ENCODE measurements at places on chromosomes 5 and 9.

DNA sequence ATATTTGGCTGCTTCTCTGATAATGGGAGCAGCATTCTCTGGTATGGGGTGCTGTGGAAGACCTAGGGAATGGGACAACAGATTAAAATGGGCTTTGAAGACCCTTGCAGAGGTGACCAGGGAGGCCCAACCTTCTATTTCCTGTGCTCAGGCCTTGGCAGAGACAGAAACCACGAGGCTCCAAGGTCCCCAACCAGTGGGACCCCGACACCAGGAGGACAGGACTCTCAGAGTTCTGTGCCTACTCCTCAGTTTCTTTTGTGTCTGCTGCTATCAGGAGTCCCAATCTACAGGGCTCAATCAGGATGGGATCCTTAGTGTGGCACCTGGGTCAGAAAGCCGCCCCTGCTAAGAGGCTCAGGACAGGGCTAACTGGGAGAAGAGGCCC, 29.3 kb downstream of the CSF2 start:
- no peak for DNase-seq

GRCh38 chr9:30127371-30127770, 2257.1 kb upstream of the ACO1 start:
- DNase-seq, result no peak

GRCh38 chr5:11504065-11504885, 400.0 kb downstream of the CTNND2 start:
- no peak for DNase-seq

- no peak for DNase-seq
Observed at GRCh38 chr5:168528521-168529373, at the start of gene FBLL1. Gene FBLL1, plus strand, starts transcription at chr5:168529305. Its CDS starts 200 bp downstream, at chr5:168529505.

DNA sequence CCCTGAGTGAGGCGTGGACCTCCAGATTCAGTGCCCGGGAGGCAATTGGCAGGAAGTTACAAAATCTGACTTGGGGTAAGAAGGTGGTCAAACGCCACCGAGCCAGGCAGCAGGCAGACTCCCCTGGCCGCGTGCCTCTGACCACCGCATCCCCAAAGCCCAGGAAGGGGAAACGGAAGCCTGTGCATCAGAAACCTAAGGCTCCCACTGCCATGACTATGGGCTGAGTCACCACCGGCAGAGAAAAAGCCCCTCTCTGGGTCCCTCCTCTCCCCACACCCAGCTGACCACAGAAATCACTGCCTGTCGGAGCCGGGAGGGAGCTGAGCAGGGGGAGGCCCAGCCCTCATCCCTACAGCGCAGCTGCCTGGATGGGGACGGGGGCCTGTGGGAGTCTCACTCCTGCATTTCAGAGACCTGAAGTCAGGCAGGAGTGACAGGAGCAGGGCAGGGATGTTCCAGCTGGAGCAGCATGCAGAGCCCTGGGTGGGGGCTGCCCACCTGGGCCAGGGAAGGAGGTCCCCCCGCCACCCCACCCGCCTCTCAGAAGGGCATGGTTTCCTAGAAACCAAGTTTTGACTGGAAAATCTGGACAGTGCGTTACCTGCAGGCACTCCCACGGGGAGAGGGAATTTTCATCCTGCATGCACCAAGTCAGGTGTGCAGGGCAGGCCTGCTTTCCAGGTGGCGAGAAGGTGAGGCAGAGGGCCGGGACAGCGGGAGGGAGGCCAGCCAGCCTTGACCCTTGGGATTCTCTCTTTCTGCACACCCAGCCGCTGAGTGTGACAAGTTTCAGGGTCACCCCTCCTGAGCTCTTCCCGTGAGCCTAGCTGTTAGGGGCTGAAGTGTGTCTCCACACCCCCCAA, 68.2 kb downstream of the LRSAM1 start:
- no peak for DNase-seq

DNA sequence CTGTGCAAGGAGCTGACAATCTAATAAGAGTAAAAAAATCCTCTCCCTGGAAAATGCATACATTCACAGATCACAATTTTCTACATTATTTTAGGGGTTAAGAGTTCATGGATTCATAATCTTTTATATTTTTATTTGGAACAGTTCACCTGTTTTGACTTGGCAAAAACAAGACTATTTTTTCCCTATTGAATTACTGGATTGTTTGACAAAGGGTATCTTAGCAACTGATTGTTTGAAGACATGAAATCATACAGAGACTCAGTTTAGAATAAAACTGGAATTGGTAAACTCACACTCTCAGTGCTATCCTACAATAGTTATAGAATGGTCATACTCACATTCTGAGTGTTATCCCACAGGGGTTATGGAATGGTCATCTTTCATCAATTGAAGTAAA, 358.2 kb upstream of the PTGER4 start:
- no peak for DNase-seq

GRCh38 chr9:89743216-89743572, 138.4 kb downstream of the GADD45G start:
- no peak for DNase-seq

DNA sequence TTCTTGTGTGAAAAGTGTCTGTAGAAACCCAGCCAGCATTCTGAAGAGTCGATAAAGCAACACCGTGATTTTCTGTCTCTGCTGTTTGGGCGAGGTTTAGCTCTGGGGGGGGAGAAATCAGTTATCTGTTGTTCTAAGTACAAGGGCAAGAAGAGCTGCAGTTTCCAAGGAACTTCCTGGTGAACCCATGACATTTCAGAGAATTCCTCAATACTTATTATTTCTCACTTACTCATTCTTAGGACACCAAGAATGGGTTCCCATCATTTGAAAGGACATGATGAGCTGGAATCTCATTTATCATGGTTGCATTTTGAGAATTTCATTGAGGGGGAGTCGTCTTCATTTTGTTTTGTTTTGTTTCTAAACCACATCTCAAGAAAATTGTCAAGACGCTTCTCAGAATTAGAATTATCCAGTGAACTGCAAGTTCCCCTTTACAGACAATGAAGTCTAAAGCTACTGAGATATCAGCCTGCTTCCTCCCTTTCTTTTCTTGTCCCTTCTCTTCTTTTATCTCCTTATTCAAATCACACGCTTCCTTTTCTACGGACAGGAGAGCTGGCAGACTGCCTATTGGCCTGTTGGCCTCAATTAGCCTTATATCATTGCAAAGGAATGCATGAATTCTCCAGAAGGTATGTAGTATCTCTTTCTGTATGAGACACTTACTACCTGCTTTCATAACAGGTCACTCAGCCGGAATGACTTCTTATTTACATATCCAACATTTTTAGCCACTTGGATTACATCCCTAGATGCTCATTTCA, 53.7 kb downstream of the ZNF462 start:
- no peak for DNase-seq

Measured in activated CD4-positive, alpha-beta T cell treated with anti-CD3 and anti-CD28 coated beads, Interleukin-2, amount 50 U/mL, for 24 hours (primary cell).